ENCODE measurements at places on chromosomes 7 and 10.

GRCh38 chr10:317271-317769 is 182.1 kb downstream of the ZMYND11 start:
- DNase-seq, result no peak

- DNase-seq, result no peak
Measured at GRCh38 chr7:37719077-37719476, 35.5 kb downstream of the GPR141 start.

DNA sequence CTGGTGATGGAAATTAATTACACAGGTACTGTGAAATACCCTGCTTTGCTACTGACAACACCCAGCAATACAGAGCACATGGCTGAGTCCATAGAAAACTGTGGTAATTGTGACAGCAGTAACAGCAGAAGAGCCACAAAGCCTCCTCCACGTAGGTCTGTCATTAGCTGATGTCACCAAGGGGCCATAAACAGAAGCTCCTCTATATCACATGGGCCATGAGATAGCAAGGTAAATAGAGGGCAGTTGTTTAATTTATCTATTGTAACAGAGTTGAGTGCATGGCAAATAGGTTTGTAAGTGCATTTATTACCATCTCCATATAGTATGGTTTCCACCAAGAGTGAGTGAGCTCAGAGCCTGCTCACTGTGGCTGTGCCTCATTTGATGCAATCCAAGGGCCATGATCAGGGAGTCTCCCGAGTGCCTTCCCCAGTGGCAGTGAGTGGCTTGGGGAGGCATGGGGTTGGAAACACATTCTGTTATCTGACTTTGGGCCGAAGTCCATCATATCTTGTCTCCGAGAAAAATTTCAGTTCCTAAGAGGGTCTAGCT is 281.2 kb downstream of the SKAP2 start:
- DNase-seq, result peak; percentile 75

GRCh38 chr7:4307316-4308204 is 374.5 kb upstream of the FOXK1 start:
- DNase-seq, result no peak

GRCh38 chr10:62005281-62005680 is 103.8 kb downstream of the ARID5B start:
- DNase-seq, result no peak

- DNase-seq, result no peak
Measured at GRCh38 chr7:18302097-18302496, 193.5 kb upstream of the HDAC9 start.

- DNase-seq, result no peak
Measured at GRCh38 chr7:149580328-149580727, 82.7 kb upstream of the ZNF746 start.

DNA sequence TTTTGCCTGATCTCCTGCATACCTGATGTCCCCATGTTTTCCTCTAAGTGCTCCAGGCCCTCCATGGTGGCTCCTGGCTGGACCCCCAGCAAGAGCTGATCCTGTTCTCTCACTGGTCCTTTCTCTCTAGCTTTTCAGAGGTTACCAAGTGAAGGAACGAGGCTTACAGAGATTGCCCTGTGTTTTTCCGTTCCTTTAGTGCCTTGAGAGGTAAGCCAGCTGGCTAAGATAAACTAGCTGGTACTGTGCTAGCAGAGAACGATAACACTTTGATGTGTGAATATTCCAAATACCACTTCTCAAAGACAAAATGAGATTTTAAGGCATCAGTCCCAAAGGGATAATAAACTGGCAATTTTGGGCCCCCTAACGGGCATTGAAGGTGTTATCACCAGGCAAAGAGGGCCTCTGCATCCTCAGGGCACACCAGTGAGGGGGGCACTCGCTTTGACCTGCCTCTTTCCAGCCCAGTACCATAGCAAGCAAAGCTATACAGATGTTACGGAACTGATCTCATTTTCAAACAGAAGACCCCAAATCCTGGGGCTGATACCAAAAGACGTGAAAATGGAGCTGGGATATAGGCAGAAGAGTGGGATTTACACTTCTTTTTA is 8.4 kb upstream of the CCNY start:
- DNase-seq, result no peak

GRCh38 chr7:17010637-17011300 is 129.0 kb upstream of the AGR3 start:
- no peak for DNase-seq

DNA sequence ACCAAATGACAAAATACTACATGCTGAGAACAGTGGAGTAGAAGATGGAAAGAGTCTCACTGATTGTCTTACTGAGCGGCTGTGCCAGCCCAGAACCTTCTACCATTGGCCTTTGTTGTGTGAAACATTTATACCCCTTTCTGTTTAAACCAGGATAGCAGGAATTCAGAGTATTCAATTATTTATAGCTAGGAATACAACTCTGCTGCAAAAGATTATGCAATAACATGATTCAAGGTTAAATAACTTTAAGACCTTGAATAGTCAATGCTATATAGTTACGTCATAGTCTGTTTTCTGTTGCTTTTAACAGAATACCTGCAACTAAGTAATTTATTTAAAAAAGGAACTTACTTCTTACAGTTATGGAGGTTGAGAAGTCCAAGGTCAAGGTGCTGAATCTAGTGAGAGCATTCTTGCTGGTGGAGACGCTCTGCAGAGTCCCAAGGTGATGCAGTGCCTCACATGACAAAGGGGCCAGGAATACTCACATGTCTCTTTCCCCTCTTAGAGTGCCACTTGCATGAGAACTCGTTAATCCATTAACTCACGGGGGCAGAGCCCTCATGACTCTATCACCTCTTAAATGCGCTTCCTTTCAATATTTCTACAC is 371.8 kb downstream of the MDFIC start:
- DNase-seq, result no peak

DNA sequence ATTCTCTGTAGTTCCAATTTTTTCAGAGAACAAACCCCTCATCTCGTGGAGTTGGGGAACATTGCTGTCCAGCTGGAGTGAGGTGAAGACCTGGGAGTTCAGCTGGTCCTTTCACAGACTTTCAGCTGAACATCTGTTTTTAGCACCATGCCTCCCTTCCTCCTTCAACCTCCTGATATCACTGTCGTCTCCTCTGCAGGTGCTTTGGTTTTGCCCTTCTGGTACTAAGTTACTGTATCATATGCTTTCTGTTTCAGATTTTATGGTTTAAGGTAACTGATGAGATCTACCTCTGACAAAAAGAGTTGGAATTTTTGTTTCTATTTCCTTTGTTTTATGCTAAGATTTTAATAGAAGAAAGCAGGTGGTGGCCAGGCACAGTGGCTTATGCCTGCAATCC is 102.9 kb downstream of the ZNF438 start:
- DNase-seq, result no peak

GRCh38 chr7:142529591-142529990 is 219.7 kb upstream of the PRSS1 start:
- no peak for DNase-seq

DNA sequence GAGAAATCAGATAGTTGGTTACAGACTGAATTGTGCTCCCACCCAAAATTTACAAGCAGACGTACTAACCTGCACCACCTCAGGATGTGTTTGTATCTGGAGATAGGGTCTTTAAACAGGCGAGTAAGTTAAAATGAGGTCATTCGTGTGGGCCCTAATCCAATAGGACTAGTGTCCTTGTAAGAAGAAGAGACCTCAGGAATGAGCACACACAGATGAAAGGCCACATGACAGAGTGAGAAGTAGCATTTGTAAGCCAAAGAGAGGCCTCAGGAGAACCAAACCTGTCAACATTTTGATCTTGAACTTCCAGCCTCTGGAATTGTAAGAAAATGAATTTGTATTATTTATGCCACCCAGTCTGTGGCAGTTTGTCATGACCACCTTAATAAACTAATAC is 149.5 kb upstream of the VWC2 start:
- DNase-seq, result no peak

DNA sequence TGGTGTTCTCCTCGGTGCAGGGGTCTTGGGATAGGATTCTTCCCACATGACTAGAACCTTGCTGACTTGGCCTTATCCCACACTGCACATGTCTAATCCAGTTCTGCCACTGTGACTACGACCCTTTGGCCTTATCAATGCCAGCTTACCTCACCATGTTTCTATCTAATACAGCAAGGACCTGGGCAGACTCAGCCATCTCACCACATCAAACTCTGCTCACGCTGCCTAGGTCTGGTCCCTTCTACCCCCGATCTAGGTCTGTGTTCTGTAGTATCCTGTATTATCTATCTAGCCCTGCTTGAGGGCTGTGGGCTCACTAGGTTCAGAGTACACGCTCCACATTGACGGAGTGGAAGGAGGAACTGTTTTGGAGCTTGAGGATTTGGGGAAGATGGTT is 282.4 kb downstream of the HPSE2 start:
- no peak for DNase-seq

- no peak for DNase-seq
Measured at GRCh38 chr7:38585572-38586354, 45.4 kb downstream of the AMPH start.

DNA sequence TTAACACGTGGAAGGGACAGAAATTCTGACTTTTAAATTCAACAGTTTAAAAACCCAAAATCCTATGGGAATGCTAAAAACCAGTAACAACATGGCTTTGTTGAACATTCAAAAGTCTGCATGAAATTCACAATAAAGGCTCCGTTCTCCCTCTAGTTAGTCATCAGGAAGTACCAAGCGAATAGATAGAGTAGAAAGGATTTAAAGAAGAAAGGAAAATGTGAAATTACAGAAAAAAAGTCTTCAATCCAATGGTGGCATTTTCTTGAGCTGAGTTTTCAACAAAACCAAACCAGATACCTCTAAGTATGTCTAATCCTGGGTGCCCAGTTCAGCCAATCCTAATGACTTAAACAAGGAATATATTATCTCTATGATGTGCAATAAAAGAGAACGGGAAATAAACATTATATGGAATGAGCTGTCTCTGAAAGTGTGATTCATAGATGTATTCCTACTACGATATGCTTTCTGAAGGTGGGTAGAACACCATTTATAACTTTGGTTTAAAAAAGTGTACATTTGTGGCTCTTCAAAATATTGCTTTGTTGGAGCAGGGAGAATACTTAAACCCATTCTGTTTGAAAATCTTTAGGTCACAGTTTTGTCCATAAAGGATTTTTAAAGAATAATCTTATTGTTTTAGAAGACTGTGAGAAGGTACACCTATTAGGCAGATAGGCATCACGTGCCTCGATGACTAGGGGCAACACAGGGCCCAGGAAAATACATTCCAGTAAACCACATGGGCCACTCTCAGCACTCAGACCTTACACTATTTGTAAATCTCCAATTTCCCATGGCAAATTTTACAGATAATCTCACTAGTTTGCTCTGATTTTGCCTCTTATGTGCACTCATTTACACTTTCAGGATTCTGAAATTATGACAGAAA is 87.7 kb downstream of the CUBN start:
- no peak for DNase-seq

DNA sequence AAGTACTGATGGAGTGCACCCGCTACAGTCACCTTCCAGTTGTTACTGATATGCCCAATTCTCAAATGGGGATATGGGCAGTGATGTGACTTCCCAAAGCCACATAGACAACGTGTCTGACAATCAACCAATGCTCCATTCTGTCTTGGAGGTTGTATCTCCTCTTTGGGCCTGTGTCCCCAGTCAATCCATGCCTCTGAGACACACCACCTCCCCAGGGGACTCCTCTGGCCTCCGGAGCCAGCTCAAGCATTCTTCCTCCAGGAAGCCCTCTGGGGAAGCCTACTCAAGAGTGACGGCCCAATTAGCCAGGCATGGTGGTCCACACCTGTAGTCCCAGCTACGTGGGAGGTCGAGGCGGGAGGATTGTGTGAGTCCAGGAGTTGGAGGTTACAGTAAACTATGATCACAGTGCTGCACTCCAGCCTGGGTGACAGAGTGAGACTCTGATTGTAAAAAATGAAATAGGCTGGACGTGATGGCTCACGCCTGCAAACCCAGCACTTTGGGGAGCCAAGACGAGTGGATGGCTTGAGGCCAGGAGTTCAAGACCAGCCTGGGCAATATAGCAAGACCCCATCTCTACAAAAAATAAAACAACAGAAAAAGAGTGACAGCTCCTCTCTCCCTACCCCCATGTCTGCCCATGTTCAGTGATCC is 99.5 kb upstream of the TNRC18 start:
- DNase-seq, result no peak

DNA sequence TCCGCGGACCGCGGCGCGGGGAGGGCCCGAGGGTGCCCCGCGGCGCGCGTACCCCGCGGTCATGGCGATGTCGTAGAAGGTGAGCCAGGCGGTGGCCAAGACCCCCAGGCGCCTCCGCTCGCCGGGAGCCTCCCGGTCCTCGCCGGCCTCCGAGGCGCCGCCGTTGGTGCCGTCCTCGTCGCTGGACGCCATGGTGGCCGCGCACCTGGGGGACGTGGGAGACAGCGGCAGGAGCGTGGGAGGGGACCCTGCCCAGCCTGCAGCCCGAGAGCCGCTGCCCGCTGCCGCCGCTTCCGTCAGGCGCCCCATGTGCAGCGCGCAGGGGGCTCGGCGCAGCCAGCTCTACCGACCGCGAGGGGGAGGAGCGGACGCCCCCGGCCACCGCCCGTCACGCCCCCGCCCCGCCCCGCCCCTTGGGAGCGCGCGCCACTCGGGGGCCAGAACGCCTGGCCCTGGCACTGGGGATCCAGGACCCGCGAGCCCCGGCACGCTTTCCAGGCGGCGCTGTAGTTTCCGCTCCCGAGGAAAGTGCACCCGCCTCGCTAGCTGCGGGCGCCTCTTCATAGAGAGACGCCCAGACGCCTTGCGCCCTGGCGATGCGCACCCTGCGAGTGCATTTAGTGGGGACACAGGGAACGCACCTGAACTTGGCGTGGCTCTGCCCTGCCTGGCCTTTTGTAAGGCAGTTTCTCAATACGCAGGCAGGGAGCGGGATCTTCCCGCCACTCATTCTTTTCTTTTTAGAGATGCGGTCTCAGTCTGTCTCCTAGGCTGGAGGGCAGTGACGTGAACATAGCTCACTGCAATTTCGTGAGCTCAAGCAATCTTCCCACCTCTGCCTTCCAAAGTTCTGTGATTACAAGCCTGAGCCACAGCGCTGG is at the start of gene HACD1:
Gene HACD1 (minus strand): TSS at position 344 of the 881 bp plus-strand sequence. CDS start 35 bp downstream, at position 309.
- peak; percentile 52 for DNase-seq

- DNase-seq, result no peak
Measured at GRCh38 chr10:101618871-101619270, 30.8 kb downstream of the DPCD start.

DNA sequence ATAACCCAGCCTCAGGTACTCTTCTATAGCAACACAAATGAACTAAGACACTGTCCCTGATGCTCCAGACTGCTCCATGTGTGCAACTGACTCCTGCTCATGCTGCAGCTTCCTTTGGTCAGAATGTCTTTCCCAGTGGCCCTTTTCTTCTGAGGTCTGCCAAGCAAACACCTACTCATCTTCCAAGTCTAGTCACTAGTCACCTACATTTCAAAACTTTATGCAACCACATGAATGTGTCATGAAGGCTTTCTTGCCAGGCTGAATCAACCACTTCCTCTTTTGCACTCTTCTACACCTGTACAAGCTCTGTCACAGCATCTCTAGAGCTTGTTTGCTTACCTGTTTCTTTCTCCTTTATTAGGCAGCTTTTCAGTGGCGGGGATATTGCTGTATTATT is 75.8 kb downstream of the LSMEM1 start:
- DNase-seq, result no peak
